ENCODE measurements at places on chromosomes 1 and 21.

GRCh38 chr1:84797603-84798002 lies 95.4 kb downstream of the LPAR3 start:
- DNase-seq, result no peak

GRCh38 chr1:108830119-108831008 lies 26.5 kb downstream of the AKNAD1 start:
- peak; percentile 86 for DNase-seq

DNA sequence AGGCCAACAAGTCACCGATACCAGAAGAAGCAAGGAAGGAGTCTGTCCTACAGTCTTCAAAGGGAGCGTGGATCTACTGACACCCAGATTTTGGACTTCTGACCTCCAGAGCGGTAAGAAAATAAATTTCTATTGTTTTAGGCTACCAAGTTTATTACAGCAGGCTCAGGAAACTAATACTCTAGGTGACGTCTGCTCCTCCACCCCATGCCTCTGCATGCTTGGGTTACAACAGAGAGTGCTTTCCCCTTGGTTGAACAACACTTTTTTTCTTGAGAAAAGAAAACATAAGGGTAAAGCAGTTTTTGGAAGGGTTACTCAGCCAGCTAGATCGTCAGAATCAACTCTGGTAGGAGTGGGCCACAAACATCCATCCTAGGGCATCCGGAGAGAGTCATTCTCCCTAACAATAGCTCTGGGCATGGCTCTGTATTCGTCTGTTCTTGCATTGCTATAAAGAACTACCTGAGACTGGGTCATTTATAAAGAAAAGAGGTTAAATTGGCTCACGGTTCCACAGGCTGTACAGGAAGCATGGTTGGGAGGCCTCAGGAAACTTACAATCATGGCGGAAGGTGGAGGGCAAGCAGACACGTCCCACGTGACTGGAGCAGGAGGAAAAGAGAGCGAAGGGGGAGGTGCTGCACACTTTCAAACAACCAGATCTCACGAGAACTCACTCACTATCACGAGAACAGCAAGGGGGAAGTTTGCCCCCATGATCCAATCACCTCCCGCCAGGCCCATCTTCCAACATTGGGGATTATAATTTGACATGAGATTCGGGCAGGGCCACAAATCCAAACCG lies 22.2 kb upstream of the DNAJC11 start:
- no peak for DNase-seq

DNA sequence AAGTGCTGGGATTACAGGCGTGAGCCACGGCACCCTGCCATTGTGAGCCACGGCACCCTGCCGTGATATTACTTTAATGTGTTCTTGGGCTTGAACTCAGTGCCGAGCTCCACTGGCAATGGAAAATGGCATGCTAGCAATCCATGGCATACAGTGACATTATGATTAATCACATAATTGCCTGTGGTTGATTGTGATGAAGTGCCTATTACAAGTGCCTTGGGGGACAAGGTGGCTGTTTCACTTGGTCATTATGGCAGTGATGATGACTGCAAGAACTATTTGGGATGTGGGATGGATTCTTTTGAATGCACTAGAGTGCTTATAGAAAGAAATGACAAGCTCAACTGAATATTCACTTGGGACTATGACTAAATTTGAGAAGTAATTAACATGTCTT lies 22.3 kb upstream of the HPCAL4 start:
- no peak for DNase-seq

GRCh38 chr1:228416217-228416933 lies at the start of gene TRIM17:
Gene TRIM17 (minus strand): TSS chr1:228416861. CDS start chr1:228415072, 1,789 bp downstream.
- peak; percentile 77 for DNase-seq

- DNase-seq, result no peak
These were observed 155.7 kb downstream of the TNFSF18 start for GRCh38 chr1:172895050-172895460.

GRCh38 chr1:153515504-153516394 lies 20.0 kb downstream of the S100A6 start:
- DNase-seq, result no peak

DNA sequence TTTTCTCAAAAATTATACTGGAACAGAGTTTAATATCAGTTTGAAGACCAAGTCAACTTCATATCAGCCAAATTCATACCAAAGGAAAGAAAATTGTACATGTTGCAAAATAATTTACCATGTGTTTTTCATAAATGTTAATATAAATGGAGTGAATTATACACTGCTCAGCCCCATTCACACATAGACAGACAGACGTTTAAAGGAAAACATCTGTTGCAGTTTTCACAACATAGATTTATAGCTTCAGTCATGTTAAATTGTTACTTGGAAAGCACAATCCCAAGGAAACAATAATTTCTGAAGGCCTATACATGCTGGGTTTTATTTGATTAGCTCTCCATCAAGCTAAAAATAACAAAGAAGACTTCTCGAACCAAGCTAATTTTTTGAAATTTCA lies 27.8 kb upstream of the HYI start:
- no peak for DNase-seq

- no peak for DNase-seq
These were observed 27.5 kb upstream of the ROR1 start for GRCh38 chr1:63746129-63746864.

GRCh38 chr1:25676488-25676887 lies 59.9 kb downstream of the MAN1C1 start:
- DNase-seq, result peak; percentile 74

DNA sequence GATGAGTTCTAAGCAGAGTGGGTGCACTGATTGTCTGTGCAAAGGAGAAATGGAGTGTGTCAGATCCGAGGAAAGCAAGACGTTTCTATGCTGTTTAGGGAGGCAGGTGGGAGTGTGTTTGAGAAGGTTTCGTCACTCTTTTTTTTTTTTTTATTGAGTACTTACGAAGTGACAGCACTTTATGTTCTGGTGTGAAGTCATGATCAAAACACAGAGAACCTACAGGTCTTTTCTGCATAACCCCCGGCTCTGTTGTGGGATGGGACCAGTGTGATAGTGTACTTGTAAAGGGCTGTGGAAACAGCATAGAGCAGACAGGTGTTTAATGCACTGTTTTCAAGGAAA lies 26.7 kb downstream of the MIA3 start:
- DNase-seq, result no peak

- no peak for DNase-seq
These were observed 97.4 kb downstream of the MRPL39 start for GRCh38 chr21:25509862-25510261.

DNA sequence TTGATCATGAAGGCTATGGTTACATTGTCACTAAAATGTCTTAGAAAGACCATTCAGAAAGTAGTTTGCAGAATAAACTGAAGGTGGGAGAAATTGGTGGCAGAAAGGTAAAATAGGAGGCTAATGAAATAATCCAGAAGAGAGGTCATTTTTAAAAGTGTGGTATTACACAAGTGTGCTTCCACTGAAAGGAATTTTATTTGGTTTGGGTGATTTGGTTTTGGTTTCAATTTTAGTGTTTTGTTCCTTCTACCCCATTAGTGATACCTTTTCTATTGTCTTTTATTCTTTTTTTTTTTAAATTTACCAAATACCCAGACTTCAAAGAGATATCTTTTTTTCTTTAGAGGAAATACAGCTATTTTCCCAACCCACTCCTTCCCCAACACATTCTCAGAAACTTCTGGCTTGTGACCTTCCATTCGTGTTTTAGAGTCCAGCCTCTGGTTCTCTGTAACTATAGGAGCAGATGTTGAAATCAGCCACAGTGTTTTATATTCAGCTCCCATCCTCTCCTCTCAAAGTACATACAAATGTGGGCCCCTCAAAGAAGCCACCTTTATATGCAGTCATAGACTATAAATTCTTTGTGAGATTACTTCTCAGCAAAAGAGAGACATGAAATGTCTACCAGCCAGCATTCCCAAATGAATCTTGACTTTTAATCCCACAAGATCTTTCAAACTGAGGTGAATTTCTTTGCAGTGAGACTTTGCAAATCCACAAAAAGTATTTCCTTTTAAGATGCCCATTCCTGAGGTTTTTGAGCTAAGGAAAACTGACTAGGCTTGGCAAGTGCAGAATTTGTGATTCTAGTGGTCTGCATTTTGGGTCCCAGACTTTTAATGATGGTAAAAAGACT lies 42.0 kb upstream of the PALMD start:
- DNase-seq, result no peak

DNA sequence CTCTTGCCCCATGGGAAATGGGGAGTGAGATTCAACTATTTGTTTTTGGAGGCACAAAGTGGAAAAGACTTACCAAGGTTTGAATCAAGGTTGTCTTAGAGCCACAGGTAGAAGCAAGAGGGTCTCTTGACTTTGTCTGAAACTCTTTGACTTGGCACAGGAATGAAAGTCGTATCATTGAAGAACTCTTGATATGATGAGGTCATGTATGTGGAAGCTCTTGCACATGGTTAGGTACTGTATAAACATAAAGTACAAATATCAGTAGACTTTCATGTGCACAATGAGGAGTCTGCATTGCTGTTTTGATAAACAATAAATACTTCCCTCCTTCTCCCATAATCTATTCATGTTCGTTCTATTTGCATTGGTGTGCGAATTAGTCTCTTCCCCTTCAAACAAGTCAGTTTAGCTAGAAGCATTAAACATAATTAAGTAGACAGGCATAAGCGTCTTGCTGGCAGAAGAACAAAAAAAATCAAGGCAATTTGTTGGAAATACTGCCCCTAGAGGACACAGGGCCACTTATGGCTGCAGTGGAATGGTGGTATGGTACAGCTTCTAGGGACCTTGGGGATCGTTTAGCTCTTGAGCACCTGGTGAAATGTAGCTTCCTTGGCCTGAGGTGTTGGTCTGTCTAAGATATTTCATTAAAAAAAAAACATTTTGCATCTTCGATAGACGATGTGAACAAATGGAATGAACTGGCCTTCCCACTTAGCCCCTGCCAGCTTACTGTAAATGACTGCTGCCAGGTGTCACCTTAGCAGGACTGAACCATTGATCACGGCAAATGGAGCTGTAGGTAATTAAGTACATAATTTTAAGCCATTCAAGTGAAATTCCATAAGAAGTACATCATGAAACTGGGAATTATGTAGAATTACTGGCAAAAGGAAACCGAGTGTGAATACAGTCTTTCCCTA lies 218.0 kb upstream of the GALNT2 start:
- DNase-seq, result no peak

DNA sequence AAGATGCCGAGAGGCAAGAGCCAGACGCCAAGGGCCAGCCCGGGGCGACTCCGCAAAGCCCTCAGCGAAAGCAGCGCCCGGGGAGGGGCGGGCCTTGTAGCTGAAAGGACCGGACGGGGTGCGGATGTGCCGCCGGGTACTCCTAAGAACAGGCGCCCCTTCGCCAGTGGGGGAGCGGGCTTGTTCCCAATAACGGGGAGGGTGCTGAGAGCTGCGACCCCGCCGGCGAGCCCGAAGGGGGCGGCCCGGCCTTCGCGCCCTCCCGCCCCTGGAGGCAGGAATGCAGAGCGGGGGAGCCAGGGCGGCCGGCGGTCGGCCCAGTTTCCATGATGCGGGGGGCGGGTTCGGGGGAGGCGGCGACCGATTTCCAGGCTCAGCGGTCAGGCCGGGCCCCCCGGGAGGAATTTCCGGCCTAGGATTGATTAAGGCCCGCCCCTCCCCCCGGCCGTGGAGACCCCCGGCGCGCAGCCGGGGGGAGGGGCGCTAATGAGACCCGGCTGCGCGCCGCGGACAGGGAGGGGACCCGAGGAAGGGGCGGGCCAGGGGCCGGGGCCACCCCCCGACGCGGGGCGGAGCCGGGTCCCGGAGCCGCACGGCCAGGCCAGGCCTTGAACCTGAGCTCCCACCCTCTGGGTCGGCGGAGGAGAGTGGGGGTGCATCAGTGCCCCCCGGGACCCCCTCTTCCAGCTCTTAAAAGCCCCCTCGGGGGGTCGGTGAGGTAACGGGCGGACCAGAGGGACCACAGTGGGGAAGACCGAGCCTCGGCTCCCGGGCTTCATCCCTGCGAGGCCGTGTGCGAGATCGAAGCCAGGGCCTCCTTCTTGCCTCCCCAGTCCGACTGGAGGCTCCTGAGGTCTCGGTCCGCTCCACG lies 898 bp upstream of the TMEM200B start:
- peak; percentile 94 for DNase-seq

- no peak for DNase-seq
These were observed 23.2 kb downstream of the HAO2 start for GRCh38 chr1:119391749-119392148.

DNA sequence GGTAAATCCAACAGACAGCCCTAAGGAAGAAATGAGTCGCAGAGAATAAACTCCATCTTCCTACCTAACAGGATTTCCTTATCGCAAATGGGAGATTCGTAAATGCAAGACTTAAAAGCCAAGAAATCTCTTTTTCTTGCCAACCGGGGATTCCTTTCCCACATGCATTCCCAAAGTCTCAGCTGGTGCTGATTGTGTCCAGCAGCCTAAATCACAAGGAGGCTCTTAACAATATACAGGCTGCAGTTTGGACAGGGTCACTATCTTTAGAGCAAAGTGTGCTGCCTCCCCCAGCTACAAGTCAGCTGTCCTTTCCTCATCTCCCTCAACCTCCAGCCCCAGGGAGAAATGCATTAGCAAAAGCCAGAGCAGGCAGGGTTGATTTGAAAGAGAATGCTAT lies 189.8 kb upstream of the PLXNA2 start:
- no peak for DNase-seq

- no peak for DNase-seq
These were observed 434.2 kb downstream of the RWDD3 start for GRCh38 chr1:95668165-95668564.

DNA sequence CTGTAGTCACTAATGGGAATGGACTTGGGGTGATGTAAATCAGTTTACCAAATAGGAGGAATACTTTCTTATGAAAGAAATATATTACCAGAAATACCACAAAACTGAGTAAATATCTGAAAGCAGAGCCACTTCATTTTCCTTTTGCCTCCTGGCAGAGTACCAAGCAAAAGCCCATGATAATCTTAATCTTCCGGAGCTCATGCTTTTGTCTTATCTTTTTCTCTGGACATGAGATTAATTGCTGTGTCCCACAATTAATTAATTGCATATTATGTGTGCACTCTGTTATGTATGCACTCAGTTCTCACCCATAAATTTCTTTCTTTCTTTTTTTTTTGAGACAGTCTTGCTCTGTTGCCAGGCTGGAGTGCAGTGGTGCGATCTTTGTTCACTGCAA lies 94.1 kb upstream of the PDE4B start:
- no peak for DNase-seq

GRCh38 chr1:28087614-28088167 lies 719 bp downstream of the EYA3 start:
- no peak for DNase-seq

GRCh38 chr1:175146529-175147213 lies 45.9 kb downstream of the KIAA0040 start:
- DNase-seq, result peak; percentile 65

GRCh38 chr21:32978331-32979270 lies 47.1 kb upstream of the OLIG2 start:
- no peak for DNase-seq

GRCh38 chr1:36092166-36092797 lies 3.6 kb downstream of the ADPRS start:
- DNase-seq, result peak; percentile 50

DNA sequence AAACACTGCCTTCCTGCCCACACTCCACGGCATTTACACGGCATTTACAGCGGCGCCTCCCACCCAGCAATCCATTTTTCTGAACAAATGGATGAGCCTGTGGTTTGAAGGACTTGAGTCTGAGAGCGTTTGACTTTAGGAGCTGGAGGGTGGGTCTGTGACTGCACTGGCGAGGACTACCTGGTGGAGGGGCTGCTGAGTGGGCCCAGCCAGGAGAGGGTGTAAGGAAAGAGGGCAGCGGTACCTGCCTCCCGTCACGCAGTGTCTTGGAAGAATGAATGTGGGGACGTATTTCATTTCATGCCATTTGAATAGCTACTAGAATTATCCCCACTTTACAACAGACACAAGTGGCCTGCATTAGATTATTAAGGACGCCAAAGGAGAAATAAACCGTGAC lies 62.9 kb downstream of the B3GALT5 start:
- DNase-seq, result no peak

- DNase-seq, result peak; percentile 86
These were observed 2.2 kb downstream of the TCEA3 start for GRCh38 chr1:23422241-23422877.
